ENCODE measurements at places on chromosomes 3 and 15. TPM values are rescaled to one million over a fixed set of nuclear protein-coding genes. Genes with fewer than 3 reads are reported as not detected.

GRCh38 chr3:111857474-111857873 is 1.6 kb upstream of the PHLDB2 start:
- no peak for DNase-seq

PLA2G4F gene
- not detected for total RNA-seq

- no peak for DNase-seq
These were observed 196.4 kb downstream of the SUCNR1 start for GRCh38 chr3:152069871-152070270.

DNA sequence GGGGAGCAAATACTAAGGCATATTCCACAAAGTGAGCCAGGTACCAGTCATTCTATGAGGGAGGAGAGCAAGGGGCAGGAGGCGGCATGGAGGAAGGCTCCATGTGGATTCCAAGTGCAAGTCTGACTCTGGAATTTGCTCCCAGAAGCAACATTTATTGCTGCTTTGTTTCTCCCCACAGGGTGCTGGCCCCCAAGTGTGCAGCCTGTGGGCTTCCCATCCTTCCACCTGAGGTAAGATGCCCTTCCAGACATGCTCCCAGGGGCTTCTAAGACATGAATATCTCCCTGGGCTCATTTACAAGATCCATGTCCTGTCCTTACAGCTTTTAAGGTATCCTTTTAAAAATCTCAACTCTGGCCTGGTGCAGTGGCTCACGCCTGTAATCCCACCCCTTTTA is 15.9 kb upstream of the SACM1L start:
- DNase-seq, result no peak

DNA sequence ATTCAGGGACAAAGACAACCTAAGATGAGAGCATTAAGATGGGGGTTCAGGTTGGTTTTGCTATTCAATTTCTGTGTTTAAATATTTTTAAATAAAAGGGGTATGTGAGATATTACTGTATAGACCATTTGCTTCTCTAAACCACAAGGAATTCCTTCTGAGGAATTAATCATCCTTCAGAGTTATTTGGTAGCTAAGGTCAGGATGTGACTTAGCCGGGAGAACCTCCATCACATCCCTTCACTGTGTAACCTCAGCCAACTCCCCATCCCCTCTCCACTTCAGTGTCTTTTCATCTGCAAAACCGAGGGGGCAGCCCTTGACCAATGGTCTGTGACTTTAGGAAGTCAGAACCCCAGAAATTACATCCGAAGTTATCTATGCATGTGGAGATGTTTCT is 48.7 kb upstream of the SKOR1 start:
- no peak for DNase-seq

GRCh38 chr15:74789741-74790079 is 7.8 kb downstream of the CSK start:
- DNase-seq, result no peak

DNA sequence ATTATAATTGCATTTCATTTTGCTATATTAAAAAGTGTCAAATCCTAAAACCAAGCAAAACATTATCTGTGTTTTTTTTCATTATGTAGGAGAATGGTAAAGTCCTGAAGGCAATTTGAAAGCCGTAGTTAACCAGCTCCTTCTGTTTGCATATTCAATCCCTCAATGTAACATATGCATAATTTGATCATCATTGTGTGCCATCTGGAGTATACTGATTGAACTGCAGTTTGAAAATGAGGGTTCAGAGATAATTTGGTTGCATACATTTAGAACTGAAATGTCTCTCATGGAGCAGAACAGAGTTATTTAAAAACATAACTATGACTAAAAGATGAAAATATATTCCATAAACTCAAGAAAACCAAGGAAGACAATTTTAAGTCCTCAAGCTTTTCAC is 518.6 kb downstream of the GBE1 start:
- DNase-seq, result no peak

GOLGA8N gene
- total RNA-seq, result 2.2 TPM

CCNB2 gene
- total RNA-seq, result 98.2 TPM

IL12A gene
- total RNA-seq, result not detected

- DNase-seq, result no peak
These were observed 80.9 kb downstream of the LRRC3B start for GRCh38 chr3:26703519-26703918.

DNA sequence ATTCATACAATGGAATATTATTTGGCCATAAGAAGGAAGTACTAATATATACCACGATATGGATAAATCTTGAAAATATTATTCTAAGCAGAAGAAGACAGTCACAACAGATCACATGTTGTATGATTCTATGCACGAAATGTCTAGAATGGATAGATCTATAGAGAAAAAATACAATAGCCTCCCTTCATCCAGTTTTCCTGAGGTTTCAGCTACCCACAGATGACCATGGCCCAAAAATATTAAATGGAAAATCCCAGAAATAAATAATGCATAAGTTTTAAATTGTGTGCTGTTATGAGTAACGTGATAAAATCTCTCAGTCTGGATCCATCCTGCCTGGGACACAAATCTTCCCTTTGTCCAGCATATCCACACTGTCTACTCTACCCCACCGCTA is 162.2 kb upstream of the ST8SIA2 start:
- no peak for DNase-seq

GRCh38 chr15:22258398-22259150 is 178.2 kb downstream of the OR4M2 start:
- no peak for DNase-seq

DNA sequence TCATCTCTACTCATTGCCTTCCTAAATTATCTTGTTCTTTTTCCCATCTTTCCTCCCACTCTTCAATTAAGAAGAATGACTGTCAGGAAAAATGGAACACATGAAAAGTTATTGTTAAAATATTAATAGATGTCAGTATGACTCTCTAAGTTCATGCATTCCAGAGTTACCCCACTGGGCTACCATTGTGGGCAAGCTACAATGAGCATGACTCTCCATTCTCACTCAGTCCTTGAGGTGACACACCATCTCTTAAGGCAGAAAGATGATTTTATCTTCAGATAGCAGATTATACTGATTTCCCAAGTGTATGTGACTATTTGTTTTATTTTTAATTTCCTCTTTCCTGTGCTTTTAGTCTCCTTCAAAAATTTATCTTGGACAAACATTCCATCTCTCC is 144.3 kb downstream of the ALCAM start:
- no peak for DNase-seq

IL17RE gene
- total RNA-seq, result 0.25 TPM

DNA sequence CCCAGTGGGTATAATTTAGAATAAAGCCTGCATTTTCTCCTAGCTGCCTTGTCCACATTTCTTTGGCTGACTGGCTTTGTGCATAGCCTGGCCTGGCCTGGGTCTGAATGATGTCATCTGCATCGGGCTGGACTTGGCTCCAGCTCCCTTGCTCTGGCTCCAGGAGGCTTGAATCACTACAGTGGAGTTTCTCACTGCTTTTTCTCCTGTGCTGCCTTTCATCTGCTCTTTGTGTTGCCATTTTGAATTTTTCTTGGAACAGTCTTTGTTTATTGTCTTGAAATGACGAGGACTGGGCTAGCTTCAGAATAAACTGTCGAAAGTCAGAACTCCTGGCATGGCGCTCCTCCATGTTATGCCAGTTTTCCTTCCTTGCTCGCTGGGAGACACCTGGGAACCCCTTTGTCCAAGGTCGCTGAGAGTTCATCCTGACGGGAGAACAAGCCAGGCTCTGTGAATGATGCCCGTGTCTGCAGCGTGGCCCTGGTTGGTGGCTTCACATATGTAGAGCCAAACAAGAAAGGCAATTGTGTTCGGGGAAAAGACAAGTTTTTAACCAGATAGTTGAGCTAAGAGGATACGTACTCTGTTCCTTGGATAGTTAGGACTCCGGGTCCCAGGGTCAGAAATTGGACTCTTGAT is 258.9 kb downstream of the PDZRN3 start:
- no peak for DNase-seq

Measured in activated naive CD4-positive, alpha-beta T cell treated with anti-CD3 and anti-CD28 coated beads for 36 hours (primary cell).